Activated CD8-positive, alpha-beta memory T cell treated with anti-CD3 and anti-CD28 coated beads, Interleukin-2, amount 50 U/mL, for 48 hours (primary cell): ENCODE measurements at places on chromosomes 2 and 18.

DNA sequence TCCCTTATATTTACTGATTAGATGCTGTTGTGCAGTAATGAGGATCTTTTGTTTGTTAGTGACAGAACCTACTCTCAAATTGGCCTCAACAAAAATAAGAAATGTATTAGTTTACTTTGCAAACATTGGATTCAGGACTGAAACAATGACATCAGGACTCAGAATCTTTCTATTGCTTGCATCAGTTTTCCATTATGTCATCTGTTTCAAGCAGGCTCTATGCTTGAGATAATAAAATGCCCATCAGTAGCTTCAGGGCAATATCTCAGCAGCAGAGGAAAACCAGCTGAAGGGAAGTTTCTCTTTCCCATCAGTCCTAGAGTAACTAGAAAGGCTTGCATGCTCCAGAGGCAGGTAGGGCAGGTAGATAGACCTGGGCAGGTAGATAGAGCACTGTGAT, 375.5 kb upstream of the SLC8A1 start:
- no peak for DNase-seq

DNA sequence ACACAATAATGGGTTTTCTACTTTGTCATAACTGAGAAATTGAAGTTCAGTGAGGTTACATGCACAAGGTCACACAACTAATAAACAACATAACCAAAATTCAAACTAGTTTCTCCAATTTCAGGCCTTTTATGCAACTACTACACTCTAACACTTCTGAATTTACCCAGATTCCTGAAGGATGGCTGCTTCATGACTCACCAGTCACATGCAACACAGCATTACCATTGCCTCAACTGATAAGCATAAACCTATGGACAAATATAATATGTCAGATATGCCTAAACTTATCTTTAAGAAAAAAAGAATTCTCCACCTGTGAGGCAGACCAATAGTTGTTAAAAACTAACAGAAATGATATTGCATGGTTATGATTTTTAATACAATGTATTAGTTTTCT, 586.5 kb upstream of the SLC8A1 start:
- no peak for DNase-seq

DNA sequence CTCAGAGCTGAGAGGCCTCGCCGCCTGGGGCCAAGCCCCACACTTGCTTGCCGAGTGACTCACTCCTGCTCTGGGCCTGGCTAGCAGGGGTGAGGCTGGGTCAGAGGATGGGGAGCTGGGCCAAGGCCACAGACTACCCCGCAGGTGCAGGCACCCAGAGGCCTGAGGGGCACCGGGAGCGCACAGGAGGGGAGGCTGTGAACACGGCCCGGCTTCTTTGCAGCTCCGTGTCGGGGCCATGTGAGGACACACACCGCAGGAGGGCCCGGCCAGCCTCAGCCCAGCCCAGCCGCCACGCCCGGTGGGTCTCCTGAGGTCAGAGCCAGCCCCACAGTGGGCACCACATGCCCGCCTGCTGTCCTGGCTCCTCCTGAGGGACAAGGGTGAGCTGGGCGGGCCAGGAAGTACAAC, 8.4 kb downstream of the GPC1 start:
- no peak for DNase-seq

GRCh38 chr2:73291461-73292315, 1.7 kb downstream of the EGR4 start:
- DNase-seq = no peak

DNA sequence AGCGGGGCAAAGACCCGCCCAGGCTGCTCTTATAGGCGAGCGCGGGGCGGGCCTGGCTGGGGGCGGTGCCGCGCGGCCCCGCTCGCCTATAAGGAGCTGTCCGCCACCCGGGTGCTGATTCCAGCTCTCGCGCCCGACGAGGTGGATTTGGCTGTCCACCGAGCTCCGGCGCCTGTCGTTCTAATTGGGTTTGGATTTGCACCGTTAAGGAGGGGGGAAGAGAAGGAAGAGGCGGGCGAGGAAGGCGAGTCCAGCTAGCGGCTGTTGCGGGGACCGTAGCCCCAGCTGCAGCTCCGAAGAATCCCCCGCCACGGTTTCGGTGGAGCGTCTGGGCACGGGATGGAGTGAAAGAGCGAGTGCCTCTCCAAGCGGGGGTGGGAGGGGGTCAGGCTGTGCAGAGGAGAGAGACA, at the start of gene CNTNAP5:
Gene CNTNAP5, plus strand, starts transcription at position 117 of the 410 bp plus-strand sequence. CDS start 364 bp downstream, outside the sequence.
- peak; percentile 62 for DNase-seq

GRCh38 chr2:240451791-240452461, 16.5 kb downstream of the GPC1 start:
- DNase-seq = no peak
